ENCODE measurements at places on chromosomes 5 and 9. TPM values are rescaled to one million over a fixed set of nuclear protein-coding genes. Genes with fewer than 3 reads are reported as not detected.

Gene TMEM252
- not detected for total RNA-seq

Gene SNCB
- total RNA-seq: 1.1 TPM

Gene PTRH1
- total RNA-seq: 25.0 TPM

Gene TXNDC8
- not detected for total RNA-seq

Gene FAM221B
- not detected for total RNA-seq

Gene MCTP1
- 55.8 TPM for total RNA-seq

Gene PRDM9
- not detected for total RNA-seq

Gene LCN15
- 0.22 TPM for total RNA-seq

Gene DOK3
- 0.79 TPM for total RNA-seq

Gene ARSI
- total RNA-seq: 0.22 TPM

Gene ACOT12
- not detected for total RNA-seq

Gene MSMP
- 60.9 TPM for total RNA-seq

Gene CNOT8
- 104 TPM for total RNA-seq

Gene CDC20B
- total RNA-seq: under 0.01 TPM

Gene CNTNAP3B
- 58.0 TPM for total RNA-seq

Gene RNF183
- total RNA-seq: not detected

Gene FRRS1L
- not detected for total RNA-seq

Gene FRMD3
- total RNA-seq: 6.8 TPM

Gene SLC1A3
- total RNA-seq: 0.22 TPM

Gene ATOX1
- total RNA-seq: 64.1 TPM

Gene FSTL4
- 0.20 TPM for total RNA-seq

Gene PAIP1
- 71.8 TPM for total RNA-seq

Gene ISOC1
- total RNA-seq: 8.1 TPM

Gene GRXCR2
- not detected for total RNA-seq

Gene KIF24
- 1.1 TPM for total RNA-seq

Gene C5orf63
- 2.4 TPM for total RNA-seq

Gene PCDHB4
- 0.22 TPM for total RNA-seq

Gene FGD3
- not detected for total RNA-seq

Gene OCLN
- 1.3 TPM for total RNA-seq

Gene CSF2
- total RNA-seq: 0.20 TPM

Gene SHLD3
- total RNA-seq: 3.6 TPM

Gene TERT
- total RNA-seq: not detected

Gene PCDHGA1
- 0.44 TPM for total RNA-seq

Gene ABLIM3
- total RNA-seq: 20.0 TPM

Gene FCN1
- not detected for total RNA-seq

Gene CARTPT
- not detected for total RNA-seq

Gene KDM3B
- total RNA-seq: 37.3 TPM
